ENCODE measurements at places on chromosomes 2 and 18. TPM values are rescaled to one million over a fixed set of nuclear protein-coding genes. Genes with fewer than 3 reads are reported as not detected.

FKBP7 gene
- total RNA-seq = 13.3 TPM

ALLC gene
- not detected for total RNA-seq

ALPG gene
- total RNA-seq = 0.91 TPM

DNA sequence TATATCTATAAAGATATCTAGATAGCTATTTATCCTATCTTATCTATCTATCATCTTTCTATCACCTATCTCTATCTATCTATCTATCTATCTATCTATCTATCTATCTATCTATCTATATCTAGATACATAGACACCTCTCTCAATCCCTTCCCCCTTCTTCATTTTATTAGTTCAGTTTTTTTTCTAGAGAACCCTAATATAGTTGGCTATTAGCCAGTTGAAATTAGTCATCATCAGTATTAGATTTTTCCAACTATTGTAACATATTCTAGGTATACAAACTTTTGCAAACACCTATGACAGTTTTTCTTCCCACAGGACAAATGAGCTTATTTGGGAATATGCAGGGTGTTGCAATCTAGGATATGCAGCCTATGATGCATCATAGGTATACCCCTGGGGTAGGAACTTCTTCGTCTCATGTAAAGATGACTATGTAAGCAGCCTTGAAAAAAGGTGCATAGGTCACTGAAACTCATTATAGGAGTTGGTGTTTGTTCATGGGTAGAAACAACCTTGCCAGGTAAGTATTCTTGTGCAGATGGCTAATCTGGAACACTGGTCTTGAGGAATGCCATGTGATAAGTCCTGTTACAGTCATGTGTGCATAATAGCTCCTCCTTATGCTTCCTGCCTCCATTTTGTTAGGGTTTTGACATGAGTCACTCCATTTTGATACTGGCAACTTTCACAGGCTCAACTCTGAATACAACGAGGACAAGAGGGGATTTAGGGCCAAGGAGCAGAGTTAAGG, 160.7 kb upstream of the ZSWIM2 start:
- no peaks in the 10 kb centered on the region for H3K36me3 ChIP-seq
- H3K4me1 ChIP-seq = no peaks in the 10 kb centered on the region
- H3K4me3 ChIP-seq = no peak overlapping the region
- DNase-seq = no peak
- no peak overlapping the region for H3K27ac ChIP-seq

GRCh38 chr2:179558010-179558934, 293.6 kb upstream of the SESTD1 start:
- H3K27ac ChIP-seq = no peak overlapping the region
- no peaks in the 10 kb centered on the region for H3K36me3 ChIP-seq
- peaks cover 2% of the 10 kb centered on the region for H3K4me1 ChIP-seq
- H3K4me3 ChIP-seq = no peak overlapping the region
- no peaks in the 10 kb centered on the region for H3K27me3 ChIP-seq

DNA sequence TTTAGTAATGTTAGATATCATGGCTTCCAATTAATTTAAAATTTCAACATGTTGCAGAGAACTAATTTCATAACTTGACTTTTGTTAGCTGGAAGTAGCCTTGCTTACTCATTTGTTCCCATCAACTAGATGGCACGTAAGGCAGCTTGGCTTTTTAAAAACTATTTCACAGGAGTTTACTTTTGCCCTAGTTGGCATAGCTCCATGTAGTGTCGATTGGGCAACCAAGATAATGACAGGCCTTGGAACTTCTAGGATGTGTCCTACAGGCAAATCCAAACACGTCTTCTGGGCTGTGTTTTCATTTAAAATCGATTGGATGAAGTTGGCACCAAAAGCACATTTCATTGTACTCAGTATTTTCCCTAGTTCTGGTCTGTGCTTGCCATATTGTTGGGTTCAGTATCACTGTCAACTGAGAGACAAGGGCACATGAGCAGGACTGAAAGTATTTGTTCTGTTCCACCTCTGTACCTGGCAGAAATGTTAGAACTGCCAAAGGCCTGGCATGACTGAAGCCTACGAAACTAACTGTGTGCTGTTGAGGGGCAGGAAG, 29.4 kb downstream of the HADHB start:
- H3K36me3 ChIP-seq = peaks cover 28% of the 10 kb centered on the region
- no peak overlapping the region for H3K4me3 ChIP-seq
- no peaks in the 10 kb centered on the region for H3K27me3 ChIP-seq

GRCh38 chr2:126658905-126659561, 3.1 kb downstream of the GYPC start:
- H3K27ac ChIP-seq = peak overlapping the region; percentile 97
- H3K36me3 ChIP-seq = no peaks in the 10 kb centered on the region
- H3K27me3 ChIP-seq = no peaks in the 10 kb centered on the region
- peaks cover 59% of the 10 kb centered on the region for H3K4me1 ChIP-seq

- peaks cover 76% of the 10 kb centered on the region for H3K4me1 ChIP-seq
- no peak for DNase-seq
- no peaks in the 10 kb centered on the region for H3K27me3 ChIP-seq
- H3K4me3 ChIP-seq = peak overlapping the region; percentile 41
- H3K27ac ChIP-seq = peak overlapping the region; percentile 87
- no peaks in the 10 kb centered on the region for H3K36me3 ChIP-seq
Measured at GRCh38 chr2:234981197-234982095, 29.6 kb downstream of the SH3BP4 start.

DNA sequence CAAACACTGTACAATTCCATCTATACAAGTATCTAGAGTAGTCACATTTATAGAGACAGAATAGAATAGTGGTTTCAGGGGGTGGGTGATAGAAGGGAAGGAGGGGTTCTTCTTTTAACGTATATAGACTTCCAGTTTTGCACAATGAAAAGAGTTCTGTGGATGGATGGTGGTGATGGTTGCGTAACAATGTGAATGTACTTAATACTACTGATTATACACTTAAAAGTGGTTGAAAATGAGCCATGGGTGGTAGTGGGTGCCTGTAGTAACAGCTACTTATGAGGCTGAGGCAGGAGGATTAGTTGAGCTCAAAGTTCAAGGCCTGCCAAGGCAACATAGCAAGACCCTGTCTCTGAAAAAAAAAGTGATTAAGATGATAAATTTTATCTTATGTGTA, 85.8 kb downstream of the SETBP1 start:
- H3K27me3 ChIP-seq = no peaks in the 10 kb centered on the region
- no peak for DNase-seq
- no peak overlapping the region for H3K4me3 ChIP-seq
- no peaks in the 10 kb centered on the region for H3K36me3 ChIP-seq
- H3K27ac ChIP-seq = no peak overlapping the region

GRCh38 chr2:108613261-108614042, 79.2 kb downstream of the LIMS1 start:
- no peaks in the 10 kb centered on the region for H3K36me3 ChIP-seq
- no peak for DNase-seq
- H3K27me3 ChIP-seq = no peaks in the 10 kb centered on the region
- H3K4me1 ChIP-seq = peaks cover 77% of the 10 kb centered on the region
- H3K4me3 ChIP-seq = no peak overlapping the region

- H3K4me1 ChIP-seq = no peaks in the 10 kb centered on the region
- H3K36me3 ChIP-seq = no peaks in the 10 kb centered on the region
- H3K4me3 ChIP-seq = no peak overlapping the region
- no peak overlapping the region for H3K27ac ChIP-seq
- no peak for DNase-seq
Measured at GRCh38 chr18:35604369-35604768, 22.8 kb downstream of the GALNT1 start.

Data from upper lobe of left lung (tissue), 6 donors.